ENCODE measurements at places on chromosomes 11 and 22.

DNA sequence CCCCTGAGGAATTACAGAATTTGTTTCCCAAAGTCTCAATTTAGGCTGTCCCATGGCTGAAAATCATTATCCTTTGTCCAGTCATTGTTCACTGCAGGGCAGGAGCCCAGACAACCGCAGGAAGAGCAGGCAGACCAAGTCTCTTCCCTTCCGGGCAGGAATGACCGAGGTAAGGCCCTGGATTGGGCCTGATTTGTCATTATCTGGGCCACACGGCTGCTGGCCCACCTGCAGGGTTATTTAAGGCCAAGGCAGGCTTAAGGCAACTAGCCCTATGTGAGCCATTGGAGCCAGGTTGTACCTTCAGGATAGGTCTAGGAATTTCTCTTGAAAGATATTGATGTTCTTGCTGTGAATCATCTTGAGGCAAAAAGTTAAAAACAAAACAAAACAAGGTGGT lies 9.7 kb upstream of the IL10RA start:
- no peak for DNase-seq

- DNase-seq, result no peak
Observed at GRCh38 chr22:45090497-45090910, 73.2 kb upstream of the NUP50 start.

- no peak for DNase-seq
Observed at GRCh38 chr11:29017941-29018340, 909.8 kb downstream of the METTL15 start.

GRCh38 chr11:57230316-57230715 lies 6.7 kb downstream of the APLNR start:
- no peak for DNase-seq

DNA sequence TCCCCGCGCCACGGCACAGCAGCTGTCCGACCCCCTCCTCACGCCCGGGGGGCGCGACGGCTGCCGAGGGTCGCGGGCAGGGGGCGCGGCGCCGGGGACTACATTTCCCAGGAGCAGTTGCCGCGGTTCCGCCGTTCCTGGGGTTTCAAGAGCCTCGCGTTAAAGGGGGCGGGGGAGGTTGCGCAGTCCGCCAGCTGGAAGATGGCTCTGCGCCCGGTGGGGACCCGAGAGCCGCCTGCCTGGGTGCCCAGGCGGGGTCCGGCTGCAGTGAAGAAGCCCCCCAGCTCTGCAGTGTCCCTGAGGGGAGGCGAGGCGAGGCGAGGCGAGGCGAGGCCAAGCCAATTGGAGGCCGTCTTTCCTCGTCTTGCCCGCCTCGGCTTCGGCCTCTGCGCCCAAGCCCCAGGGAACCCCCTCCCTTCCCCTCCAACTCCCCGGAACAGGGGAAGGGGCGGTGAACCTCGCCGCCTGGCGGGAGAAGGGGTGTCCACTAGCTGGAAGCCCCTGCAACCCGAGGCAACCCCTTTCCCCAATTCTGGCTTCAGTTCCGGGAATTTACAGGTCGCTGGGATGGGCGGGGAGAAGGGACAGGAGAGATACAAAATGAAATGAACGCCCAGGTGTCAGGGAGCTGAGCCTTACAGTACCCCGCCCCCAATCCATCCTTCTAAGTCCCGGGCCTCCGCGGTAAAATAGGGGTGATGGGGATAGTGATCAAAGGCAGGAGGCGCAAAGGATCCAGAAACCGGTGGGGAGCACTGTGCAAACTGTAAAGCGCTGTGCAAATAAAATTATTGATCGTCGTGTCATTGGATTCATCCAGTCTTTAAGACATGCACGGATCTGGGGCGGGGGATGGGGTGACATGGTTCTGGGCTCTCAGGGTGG lies 5.2 kb upstream of the GCAT start:
- no peak for DNase-seq

GRCh38 chr22:30792456-30792855 lies 97.8 kb downstream of the OSBP2 start:
- DNase-seq, result no peak

DNA sequence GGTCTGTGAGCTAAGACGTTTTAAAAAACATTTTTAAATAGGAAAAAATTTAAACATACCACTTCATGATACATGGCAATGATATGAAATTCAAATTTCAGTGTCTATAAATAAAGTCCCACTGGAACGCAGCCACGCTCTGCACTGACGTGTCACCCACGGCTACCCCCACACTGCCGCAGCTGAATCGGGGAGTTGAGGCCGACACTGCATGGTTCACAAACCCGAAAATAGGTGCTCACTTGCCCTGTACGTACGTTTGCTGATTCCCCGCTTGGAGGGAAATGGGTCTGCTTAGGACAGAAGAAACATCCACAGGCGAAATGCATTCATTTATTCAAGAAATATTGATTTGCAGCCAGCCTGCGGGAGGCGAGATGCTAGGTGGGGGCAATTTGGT lies 1342.3 kb downstream of the TBC1D22A start:
- DNase-seq, result no peak

- DNase-seq, result no peak
Observed at GRCh38 chr11:9528573-9529333, 44.7 kb upstream of the WEE1 start.

DNA sequence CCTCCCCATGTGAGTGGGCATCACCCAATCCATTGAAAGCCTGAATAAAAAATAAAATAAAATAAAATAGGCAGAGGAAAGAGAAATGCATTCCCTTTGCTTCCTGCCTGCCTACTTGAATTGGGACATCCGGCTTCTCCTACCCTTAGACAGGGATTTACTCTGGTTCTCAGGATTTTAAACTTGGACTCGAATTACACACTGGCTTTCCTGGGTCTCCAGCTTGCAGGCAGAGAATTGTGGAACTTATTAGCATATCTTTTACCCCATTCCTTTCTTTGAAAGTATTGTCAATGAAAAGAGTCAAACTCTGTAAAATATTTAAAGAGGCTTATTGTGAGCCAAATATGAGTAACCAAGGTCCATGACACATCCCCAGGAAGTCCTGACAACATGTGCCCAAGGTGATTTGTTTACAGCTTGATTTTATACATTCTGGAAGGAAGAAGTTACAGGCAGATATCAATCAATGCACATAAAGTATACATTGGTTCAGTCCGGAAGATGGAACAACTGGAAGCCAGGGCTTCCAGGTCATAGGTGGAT lies 78.4 kb upstream of the CCDC90B start:
- DNase-seq, result no peak

- no peak for DNase-seq
Observed at GRCh38 chr11:120144501-120144900, 6.6 kb upstream of the TRIM29 start.

DNA sequence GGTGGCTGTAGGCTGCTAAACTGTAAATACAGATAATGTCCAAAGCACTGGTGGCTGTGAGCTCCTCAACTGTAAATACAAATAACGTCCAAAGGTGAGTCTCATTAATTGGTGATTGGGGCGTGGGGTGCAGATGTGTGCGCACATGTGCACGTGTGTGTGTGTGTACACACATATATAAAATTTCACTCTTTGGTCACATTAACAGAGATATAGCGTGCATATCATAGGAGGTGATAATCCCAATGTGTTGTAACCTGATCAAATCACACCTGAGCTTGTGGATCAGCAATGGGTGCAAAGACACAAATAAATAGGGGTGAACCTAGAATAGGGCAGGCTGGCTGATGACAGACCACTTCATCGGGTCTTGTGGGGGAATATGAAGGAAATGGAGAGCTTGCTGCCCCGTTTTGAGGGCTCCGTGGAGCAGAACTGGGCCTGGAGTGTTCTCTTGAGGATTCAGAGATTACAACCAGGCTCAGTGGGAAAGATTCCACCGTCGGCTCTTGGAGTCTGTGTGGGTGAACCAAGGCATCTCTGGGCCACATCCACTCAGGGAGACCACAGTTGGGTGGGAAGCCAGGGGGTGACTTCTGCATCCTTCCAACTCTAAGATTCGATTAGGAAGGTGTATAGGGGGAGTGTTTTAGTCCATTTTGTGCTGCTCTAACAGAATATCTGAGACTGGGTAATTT lies 24.9 kb upstream of the OSBPL5 start:
- DNase-seq, result no peak

DNA sequence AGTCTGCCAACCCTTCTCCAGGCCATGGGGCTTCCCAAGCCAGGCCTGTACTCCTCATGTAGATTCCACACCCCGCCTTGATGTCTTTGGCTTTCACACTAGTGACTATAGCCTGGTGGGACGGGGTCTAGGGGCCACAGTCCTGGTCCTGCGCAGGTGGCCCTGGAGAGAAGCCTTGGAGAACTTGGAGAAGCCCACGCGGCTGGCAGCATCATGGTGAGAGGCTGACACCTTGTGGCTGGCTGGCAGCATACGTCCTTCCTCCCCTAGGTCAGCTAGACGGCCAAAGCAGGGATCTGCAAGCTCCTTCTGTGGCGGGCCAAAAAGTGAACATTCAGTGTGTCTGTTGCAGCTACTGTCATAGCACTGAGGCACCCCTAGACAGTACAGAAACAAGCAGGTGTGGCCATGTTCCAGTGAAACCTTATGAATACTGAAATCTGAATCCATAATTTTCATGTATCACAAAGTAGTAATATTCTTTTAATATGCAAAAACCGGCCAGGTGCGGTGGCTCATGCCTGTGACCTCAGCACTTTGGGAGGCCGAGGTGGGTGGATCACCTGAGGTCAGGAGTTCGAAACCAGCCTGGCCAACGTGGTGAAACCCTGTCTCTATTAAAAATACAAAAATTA lies 42.0 kb downstream of the FAM83F start:
- DNase-seq, result no peak

GRCh38 chr11:101975734-101976133 lies 59.4 kb upstream of the ANGPTL5 start:
- DNase-seq, result no peak

DNA sequence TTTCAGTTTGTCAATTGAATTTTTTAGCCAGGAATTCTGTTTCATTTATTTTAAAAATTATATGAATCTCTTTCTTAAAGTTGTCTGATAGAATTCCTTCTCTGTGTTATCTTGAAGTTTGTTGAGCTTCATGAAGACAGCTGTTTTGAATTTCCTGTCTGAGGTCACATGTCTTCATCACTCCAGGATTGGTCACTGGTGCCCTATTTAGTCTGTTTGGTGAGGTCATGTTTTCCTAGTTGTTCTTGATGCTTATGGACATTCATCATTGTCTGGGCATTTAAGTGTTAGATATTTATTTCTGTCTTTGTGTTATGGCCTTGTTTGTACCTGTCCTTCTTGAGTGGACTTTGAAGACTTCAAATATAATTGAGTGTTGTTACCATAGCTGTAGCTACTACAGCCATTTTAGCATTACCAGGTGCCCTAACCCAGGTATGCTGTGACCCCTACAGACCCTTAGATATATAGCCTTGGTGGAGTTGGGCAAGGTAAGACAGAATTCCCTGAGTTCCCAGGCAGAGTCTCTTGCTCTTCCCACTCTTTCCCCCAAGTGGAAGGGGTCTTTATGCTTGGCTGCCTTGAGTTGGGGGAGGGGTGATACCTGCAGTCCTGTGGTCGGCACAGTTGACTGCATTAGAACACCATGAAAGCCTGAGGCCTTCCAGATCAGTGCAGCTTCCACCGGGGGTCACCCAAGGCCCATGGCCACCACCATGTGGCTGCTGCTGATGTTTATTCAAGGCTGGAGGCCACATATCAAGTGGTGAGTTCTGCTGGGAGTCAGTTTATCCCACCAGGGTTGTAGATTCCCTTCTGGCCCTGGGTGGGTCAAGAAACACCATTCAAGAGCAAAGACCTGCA lies 229.6 kb downstream of the DYNC2H1 start:
- DNase-seq, result no peak

- DNase-seq, result no peak
Observed at GRCh38 chr11:67639438-67639859, at the start of gene TBX10. Gene TBX10 (minus strand): TSS chr11:67639763. CDS start chr11:67639472, 291 bp downstream.

GRCh38 chr11:70834277-70834940 lies 418.0 kb downstream of the SHANK2 start:
- no peak for DNase-seq

DNA sequence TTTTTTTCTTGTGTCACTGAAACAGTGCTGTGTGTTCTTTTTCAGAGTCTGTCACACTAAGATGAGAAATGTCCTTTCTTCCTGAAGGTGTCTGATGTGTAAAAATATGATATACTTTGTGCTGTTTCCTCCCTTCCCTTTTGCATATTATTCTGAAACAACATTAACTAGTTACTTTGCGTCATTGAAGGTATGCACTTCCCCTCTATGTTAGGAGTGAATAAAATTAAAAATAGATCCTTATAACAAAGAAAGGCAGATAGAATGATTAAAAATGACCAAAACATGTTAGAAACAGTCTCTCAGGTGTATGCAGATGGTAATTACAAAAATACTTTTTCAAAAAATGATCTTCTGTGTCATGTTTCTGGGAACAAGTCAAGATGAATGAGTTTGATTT lies 1.6 kb upstream of the RAB30 start:
- DNase-seq, result no peak

- DNase-seq, result no peak
Observed at GRCh38 chr11:128689948-128690664, 3.8 kb upstream of the FLI1 start.

DNA sequence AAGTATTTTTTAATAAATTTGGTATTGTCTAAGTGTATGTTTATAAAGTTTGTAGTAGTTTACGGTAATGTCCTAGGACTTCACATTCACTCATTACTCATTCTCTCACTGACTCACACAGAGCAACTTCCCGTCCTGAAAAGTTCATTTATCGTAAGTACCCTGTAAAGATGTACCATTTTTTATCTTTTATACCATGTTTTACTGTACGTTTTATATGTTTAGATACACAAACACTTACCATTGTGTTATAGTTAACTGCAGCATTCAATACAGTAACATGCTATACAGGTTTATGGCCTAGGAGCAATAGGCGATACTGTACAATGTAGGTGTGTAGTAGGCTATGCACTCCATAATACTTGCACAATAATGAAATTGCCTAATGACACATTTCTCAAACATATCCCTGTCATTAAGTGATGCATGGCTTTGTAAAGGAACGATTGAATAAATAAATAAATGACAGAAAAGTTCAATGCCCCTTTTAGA lies 12.5 kb upstream of the CARD18 start:
- no peak for DNase-seq
